Stimulated activated naive B cell treated with anti-CD40 and anti-IgM and Interleukin-4, amounts not matched to agents 10 μg/mL and 1 μg/mL and 100 μg/mL, for 72 hours (primary cell): ENCODE measurements at places on chromosomes 11 and 22.

GRCh38 chr11:38060920-38061319 is 1462.9 kb upstream of the RAG2 start:
- no peak for DNase-seq

GRCh38 chr11:8717544-8717875 is 34.9 kb downstream of the RPL27A start:
- DNase-seq = no peak

DNA sequence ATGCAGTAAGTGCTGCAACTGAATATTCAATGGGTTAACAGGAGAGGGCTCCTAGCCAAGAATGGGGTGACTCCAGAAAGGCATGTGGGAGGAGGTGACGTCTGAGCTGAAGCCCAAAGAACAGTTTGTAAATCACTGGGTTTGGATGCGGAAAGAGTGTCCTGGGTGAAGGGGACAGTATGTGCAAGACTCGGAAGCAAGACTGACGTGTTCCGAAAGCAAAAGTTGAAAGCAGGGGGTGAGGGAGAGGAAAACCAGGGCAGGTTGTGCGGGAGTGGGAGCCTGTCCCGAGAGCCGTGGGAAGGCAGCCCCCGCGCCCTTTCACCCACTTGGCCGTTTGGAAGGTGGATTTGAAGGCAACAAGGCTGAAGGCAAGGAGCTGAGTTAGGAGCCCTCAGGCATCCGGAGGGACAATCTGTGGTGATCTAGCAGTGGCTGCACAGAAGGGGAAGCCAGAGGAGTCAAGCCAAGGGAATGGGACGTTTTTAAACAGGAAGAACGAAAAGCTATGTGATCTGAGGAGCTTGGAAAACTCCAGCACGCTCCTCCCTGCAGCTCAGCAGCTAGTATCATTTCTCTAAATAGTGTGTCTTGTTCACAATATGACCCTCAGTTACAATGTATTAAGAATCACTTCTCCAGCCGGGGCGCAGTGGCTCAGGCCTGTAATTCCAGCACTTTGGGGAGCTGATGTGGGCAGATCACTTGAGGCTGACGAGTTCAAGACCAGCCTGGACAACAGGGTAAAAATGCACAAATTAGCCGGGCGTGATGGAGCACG is 7.7 kb downstream of the SLC25A18 start:
- DNase-seq = no peak

DNA sequence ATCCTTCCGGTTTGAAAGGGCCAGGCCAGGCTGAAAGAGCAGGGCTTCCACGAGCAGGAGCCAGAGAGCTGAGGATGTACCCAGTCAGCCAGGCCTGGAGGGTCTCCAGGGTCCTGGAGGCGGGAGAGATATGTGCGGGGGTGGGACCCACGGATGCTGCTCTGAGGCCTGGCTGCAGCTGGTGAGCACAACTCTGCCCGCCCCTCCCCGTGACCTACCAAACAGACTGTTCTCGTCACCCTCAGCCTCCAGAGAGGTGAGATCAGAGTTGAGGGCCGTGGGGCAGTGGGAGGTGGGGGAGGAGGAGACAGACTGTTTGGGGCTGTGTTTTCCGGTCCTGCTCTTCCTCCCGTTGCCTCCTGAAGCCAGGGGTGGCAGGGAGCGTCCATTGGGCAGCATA is 42.2 kb downstream of the TRIOBP start:
- no peak for DNase-seq

GRCh38 chr11:13141731-13142709 is 132.9 kb downstream of the RASSF10 start:
- no peak for DNase-seq

- DNase-seq = no peak
Measured at GRCh38 chr11:120249279-120250262, 9.6 kb downstream of the POU2F3 start.

GRCh38 chr11:118010738-118011461 is 24.7 kb downstream of the IL10RA start:
- DNase-seq = peak; percentile 92

DNA sequence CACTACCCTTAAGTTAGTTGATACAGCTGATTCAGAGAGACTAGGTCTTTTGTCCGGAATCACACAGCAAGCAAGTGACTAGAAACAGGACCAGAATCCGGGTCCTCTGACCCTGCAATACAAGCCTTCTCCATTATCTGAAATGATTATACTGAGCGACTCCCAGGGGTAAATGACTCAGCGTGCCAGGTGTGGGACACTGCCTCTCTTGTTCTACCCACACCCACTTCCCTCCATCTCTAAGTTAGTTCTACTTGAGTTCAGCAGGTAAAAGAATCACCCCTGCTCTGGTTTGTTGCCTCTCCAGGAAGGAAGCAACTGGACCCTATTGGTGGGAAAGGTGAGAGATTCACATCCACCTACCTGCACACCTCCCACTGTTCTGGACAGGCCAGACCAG is 156.9 kb downstream of the DBX1 start:
- no peak for DNase-seq

GRCh38 chr11:77038029-77038824 is 4.0 kb downstream of the B3GNT6 start:
- DNase-seq = no peak

DNA sequence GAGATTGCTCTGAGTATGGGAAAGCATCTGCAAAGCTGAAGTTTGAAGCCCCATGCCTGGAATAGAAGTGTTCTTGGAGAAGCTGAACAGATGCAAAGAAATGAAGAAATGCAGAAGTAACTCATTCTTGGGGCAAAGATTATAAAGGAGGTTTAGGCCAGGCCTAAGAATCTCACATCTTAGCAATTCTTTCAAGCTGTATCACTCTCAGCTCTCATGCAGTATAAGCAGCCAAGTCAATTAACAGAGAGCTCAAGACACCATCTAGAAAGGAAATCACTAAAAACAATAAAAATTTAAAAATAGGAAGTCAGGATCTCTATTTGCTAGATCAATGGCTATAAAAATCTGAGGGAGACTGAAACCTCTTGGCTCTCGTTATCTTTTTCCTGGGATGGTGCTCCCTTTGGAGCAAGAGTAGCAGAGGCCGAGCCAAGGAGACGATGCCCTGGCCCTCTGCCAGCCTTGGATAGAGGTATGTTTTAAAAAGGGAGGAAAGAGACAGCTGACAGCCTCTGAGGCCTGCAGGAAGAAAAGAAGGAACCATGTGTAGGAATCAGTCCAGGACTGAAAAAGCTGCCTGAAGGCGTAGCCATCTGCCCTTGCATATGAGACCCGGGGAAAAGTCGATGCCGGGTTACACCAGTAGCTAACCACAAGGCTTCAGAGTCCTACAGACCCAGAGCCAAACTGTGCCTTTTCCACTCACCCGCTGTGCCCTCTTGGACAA is 229.8 kb downstream of the BLID start:
- no peak for DNase-seq

- DNase-seq = no peak
Measured at GRCh38 chr22:27510024-27510423, 291.5 kb downstream of the MN1 start.

DNA sequence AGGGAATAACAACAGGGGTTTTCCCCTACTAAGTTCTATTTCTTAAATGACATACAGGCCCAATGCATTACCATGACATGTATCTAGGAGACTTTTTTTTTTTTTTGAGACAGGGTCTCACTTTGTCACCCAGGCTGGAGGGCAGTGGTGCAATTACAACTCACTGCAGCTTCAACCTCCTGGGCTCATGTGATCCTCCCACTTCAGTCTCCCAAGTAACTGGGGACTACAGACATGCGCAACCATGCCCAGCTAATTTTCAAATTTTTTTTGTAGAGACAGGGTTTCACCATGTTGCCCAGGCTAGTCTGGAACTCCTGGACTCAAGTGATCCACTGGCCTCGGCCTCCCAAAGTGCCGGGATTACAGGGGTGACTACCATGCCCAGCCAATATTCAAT is 7.5 kb downstream of the CPSF7 start:
- no peak for DNase-seq

DNA sequence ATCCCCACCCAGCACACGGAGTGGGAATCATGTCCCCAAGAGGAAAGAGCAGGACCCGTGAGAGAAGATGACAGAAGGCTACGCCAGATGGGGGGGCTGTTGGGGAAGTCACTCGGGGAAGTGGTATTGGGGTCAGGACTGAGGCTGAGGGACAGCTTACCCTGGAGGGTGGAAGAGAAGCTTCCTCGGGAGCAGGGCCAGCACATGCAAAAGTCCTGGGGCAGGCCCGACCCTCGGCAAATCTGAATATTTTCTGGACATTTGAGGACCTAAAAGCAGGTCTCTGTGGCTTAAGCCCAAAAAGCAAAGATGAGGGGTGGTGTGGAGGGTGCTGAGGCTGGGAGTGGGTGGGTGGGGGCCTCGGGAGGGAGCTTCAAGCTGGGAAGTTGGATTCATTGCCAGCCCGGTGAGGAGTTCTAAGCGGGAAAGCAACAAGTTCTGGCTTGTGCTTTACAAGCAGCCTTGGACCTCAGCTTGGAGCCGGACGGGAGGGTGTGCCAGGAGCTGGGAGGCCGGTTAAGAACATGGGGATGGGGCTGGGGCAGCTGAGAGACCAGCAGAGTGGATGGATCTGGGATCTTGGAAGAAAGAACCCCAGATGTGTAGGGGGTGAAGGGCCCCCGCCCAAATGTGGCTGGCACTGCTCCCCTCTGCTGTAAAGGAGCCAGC is 34.9 kb downstream of the GRAMD4 start:
- no peak for DNase-seq

DNA sequence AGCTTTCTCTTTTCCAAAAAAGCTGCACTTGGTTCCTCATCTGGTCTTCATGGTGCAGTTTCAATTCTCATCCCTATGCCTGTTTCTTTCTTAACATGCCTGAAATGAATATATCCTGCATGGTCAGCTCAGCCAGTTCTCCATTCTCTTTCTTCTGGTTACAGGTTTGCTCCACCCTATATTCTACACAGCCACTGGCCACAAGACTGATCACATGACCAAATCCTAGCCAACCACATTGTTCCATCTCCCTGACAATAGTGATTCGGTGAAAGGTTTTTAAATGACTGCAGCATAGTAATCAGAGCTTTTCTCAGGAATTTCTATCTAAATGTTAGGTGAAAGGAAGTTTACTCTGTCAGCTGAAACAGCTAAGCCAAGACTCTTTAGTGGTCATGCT is 891.4 kb downstream of the METTL15 start:
- no peak for DNase-seq

DNA sequence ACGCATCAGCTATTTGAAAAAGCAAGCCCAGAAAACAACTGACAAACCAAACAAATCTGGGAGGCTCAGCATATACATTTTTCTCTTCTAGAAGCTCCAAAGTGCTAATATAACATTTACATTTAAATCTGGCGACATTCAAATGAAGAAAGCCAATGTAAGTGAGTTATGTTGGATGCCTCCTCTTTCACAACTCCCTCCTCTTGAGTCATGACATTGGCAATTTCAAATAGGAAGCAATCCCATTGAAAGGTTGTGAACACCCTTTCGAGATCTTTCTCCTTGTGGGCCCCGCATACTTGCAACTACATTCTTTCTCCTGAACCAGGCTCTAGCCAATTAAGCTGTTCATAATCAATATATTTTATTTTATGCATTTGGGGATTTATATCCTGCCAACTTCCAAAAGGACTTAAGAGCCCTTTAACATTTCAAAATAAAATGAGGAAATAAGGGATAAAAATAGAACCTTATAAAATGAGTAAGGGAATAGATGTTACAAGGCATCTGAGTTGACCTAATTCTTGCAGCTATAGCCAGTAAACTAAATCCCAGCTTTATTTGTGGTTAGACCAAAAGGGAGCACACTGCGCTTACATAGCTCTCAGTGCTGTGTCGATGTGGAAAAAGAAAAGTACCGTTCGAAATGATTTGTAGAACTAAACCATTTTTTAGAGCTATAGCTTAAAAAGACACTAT is 129.5 kb upstream of the SESN3 start:
- no peak for DNase-seq

GRCh38 chr11:62770778-62771143 is 435 bp upstream of the TAF6L start:
- DNase-seq = no peak

GRCh38 chr22:21972293-21972779 is 10.3 kb downstream of the TOP3B start:
- peak; percentile 37 for DNase-seq

GRCh38 chr11:64583296-64584262 is 7.4 kb upstream of the SLC22A12 start:
- no peak for DNase-seq

DNA sequence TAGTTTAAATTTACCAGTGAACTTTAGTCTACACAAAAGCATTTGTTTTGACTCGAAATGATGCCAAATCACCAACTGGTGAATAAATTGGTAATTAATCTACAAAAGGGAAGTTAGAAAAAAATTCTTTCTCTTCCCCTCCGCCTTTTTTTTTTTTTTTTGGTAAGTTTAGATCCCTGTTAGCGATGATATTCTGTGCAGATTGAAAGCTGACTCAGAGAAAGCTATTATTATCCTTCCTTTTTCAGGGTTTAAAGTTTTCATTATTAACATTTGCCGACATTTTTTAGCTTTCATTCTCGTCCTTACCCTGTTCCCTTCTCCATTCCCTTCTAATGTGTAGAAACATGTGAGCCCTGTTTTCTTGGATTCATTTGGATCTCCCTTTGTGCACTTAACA is 16.8 kb upstream of the NUP160 start:
- DNase-seq = no peak

DNA sequence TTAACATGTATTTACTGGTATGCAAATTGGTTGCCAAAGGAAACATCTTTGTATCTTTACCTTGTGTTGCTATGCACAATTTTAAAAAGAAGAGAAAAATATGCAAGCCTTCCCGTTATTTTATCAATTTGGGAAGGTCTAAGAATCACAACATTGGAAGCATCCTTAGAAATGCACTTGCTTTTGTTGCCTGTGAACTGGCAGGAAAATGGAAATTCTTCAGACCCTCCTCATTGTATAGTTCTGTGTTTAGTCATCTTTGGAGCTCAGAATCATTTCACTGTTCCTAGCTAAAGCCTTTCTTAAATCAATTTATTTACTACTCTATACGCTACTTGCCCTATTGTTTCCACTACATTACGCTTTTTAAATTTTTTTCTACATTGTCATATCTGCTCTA is 574.5 kb downstream of the DLG2 start:
- no peak for DNase-seq
